Suppressor macrophage (primary cell): ENCODE measurements at places on chromosomes 6 and 20.
A peak's percentile ranks its signal among the peaks of the same experiment; 100 is the strongest.

GRCh38 chr20:10659651-10660601 lies 13.9 kb downstream of the JAG1 start:
- no peak for DNase-seq

DNA sequence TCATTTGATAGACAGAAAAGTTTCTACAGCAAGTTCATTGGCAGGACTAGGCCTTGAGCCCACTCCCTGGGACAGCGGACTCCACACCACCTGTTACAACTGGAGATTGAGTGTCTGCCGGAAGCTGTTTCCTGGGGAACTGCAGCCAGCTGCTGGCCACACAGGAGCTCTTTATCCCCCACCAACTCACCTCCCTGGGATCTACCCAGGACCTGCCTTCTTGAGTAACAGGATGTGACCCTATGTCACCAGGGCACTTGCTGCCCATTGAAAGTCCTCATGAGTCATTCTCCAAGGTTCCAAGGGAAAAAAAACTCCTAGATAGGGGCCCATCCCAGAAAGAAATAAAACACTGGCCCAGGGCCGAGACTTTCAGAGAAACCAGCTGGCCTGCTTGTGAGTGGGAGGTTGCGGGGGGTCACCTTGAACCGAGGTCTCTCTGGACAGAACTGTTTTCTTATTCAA lies 37.4 kb upstream of the SLC9A8 start:
- DNase-seq, result peak; percentile 70

DNA sequence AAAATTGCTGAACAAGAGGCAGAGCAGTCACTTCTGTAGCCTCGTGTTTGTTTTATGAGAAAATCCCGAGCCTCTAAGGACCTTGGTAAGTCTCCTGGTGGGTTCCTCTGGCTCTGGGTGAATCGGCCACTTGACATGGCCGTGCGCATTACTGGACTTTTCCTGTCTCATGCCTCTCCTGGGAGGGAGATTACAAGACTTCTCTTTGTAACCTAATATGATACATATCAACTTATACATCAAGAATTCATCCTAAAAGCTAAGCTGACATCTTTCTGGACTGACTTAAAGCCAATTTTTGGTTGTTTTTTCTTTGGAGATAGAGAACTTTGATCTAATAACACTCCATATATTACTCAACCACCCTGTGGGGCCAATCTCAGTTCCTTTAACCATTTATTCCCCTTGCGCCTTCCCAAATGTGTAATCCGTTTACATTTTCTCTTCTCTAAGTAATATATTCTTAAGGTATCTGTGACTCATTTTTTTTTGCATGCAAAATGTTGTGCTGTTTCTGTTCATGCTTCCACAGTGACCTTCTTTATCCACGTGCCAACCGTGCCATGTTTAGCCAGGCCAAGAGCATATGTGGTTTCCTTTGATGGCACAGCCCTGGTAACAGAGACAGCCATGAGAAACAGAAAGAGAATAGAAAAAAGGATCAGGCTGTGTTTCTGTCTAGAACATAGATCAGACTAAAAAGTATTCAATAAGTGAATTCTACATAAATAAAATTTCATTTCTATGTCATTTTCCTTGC lies 47.5 kb upstream of the JAG1 start:
- no peak for DNase-seq

- DNase-seq, result no peak
Measured at GRCh38 chr20:47559141-47559540, 57.5 kb downstream of the NCOA3 start.

- no peak for DNase-seq
Measured at GRCh38 chr6:31534521-31535040, 5.8 kb downstream of the MCCD1 start.

DNA sequence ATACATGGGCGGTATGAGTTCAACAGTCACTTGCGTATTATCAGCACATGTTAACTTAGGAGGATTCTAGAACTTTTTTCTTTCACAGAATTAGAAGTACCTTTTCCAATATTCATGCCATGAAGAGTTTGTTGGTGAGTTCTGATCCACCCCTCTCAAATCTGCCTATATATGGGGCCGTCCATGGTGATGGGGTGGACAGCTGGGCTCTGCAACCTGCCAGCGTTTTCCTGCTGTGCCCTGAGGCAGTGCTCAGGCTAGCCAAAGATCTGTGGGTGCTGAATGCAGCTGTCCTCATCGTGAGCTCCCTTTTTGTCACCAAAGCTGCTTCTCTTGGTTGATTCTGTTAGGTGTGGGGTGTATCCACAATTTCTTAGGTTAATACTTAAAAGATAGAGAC lies 88.7 kb downstream of the THBS2 start:
- DNase-seq, result no peak

DNA sequence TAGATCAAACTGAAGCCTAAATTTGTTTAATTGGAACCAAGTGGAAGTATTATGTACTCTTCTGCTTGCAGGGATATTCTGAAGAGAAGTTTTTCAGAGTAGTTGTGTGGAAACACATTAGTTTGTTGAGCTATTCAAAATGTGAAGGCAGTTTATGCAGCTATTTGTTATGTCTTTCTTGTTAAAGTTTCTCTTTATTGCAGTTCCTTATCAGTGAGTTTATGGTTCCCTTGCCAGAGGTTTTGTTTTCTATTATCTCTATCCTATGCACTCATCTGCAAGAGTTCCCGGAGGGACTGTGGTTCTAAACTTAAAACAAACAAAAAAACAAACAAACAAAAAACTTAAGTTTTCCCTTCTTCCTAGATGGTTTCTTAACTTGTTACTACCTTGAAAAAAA lies 143.7 kb upstream of the SLC22A16 start:
- no peak for DNase-seq

GRCh38 chr6:44257753-44258324 lies 511 bp upstream of the SLC35B2 start:
- peak; percentile 81 for DNase-seq

DNA sequence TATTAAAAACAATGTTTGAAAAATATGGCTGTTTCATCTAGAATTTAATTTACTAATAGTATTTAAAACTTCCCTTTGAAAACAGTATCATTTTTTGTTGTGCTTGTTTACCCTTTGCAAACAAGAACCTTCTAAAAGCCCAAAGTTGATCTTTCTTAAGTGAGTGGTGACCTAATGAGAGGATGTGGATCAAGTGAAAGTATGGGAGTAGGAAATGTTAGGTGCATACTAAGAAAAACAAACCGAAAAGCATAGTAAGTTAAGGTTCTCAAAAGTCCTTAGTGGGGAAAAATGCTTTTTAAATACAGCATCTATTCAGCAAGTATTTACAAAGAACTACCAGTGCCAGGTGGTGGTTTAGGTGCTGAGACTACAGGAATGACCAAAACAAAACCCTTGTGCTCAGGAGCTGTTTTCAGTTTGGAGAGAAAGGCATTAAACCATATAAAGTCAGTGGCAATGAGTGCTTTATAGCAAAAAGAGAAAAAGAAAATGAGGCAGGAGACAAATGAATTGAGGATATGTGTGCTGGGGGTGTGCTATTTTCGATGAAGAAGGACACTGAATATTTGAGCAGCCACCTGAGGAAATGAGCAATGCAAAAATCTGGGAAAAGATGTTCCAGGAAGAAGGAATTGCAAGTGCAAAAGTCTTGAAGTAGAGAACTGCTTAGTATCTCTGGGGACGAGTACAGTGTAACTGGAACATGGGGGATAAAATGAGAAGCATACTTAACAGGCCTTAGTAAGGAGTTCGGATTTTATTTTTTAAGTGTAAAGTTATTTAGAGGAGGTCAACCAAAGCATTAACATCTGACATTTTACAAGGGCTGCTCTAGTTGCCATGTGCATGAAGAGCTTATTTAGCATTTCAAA lies 24.0 kb downstream of the RNF146 start:
- DNase-seq, result no peak

GRCh38 chr6:17239260-17239659 lies 41.9 kb upstream of the RBM24 start:
- DNase-seq, result no peak

GRCh38 chr6:169982461-169983386 lies 231.3 kb downstream of the ERMARD start:
- no peak for DNase-seq

DNA sequence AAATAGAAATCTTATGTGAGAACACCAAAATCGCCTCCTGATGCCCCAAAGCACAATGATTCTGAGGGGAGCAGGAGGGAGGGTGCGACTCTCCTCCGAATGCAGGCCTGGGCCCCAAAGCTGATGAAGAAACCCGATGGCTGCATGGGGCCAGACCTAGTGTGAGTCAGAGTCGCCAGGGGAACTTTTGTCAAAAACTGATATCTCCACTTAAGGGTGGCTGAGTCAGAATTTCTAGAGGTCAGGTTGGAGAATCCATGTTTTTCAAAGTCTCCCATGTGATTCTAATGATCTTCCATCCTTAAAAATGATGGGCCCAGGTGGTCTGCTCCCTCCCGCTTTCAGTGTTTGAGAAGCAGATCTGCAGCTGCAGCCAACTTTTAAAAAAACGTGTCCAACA lies 172.8 kb downstream of the BACH2 start:
- no peak for DNase-seq

DNA sequence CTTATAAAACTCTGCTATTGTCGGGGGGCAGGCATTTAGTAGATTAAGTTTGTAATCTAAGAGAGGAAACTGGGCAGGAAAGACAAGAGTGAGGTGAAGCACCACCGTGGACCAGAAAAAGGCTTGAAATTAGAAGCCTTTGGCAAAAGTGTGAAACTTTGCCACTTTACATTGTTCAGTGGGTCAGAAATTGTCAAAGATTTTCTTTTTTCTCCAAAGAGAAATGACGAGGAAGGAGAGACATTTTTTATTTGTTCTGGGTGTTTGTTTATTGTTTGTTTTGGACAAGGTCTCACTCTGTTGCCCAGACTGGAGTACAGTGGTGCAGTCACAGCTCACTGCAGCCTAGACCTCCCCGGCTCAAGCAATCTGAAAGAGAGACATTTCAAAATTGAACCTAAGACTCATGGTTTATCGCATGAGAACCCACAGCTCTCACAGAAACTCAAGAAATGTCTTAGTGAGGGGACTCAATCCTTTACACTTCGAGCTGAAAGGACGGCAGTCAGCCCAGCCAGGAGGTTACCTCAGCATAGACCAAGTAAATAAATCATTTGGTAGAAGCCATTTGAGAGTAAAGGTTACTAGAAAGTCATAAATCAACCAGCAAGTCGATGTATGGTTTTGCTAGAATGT lies 262.8 kb upstream of the TAB2 start:
- DNase-seq, result no peak

DNA sequence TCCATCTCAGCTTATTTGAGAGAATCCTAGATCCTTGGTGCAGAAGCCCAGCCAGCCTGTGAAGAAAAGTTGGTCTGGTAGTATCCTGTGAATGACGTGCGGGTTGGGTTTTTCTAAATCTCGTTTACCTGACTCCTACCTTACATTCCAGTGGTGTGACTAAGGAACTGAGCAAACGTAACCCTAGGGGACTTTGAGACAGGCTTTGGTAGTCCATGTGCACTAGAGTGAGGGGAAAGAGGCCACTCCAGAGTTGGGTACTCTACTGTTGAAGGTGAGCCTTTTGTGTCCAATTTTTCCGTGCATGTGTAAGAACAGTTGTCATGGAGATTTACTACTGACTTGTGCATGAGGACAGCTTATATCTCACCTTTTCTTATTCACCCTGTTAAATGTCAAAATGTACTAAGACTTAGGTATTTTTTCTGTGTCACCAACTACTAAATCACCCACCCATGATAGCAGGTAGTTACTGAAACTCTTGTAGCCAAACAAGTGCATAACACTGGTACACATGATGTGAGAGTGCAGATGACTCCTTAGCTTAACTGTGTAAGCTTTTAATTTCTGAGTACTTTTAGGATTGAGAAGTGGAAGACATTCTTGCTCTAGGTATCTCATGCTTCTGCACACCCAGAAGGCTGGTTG lies 26.3 kb upstream of the PLCG1 start:
- DNase-seq, result no peak

- no peak for DNase-seq
Measured at GRCh38 chr6:89745096-89745495, 74.5 kb downstream of the MDN1 start.

GRCh38 chr20:17849901-17850683 lies 118.5 kb downstream of the SNX5 start:
- peak; percentile 55 for DNase-seq

DNA sequence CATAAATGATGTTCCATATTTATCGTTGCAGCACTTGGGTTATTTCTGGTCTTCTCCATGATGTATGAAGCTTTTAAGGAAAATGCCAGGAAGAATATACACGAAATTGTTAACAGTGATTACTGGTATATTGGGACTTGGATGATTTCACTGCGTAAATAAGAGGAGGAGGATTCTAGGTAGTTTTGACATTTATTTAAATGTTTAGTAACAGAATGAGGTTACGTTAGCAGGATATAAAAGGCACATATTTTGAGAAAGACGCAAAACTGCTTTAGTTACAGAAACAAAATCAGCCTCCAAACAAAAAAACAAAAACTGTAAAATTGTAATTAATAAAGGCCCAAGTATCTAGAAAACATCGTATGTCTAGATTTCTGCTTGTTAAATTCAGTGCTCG lies 147.7 kb downstream of the JARID2 start:
- no peak for DNase-seq

DNA sequence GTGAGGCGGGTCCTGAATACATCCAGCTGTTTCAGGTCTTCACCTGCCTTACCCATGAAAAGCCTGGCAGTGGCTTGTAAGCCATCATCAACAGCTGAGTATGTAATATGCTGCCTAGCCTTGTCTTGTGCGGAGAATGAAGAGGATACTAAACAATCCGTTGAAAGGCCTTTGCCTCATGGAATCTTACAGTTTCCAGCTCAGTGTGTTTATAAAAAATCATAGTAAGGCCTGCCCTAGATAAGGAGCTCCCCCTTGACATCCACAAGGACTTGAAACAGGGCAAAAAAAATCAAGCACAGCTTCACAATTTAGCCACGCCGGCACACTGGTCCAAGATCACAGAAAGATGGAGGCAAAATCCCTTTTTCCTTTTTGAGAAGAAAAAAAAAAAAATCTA lies 115.7 kb downstream of the KIF16B start:
- DNase-seq, result no peak

DNA sequence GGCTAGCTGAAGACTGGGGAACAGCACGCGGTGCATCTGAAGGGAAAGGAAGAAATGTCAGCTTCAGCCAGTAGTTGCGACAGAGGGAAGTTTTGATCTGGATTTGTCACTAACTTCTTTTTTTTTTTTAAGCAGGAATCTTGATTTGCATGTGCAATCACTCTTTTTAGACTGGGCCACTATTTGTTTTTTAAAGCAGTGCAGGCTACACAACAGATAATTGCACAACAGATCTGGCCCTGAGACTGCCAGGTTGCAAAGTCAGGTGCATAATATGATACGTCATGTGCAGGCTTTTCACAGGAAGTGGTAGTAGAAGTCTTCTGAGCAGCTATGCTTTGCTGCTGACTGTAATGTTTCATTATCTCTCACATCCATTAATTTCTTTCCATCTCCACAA lies 13.5 kb downstream of the PFDN4 start:
- DNase-seq, result peak; percentile 78

GRCh38 chr20:42641886-42642285 lies 547.8 kb downstream of the PTPRT start:
- DNase-seq, result no peak

DNA sequence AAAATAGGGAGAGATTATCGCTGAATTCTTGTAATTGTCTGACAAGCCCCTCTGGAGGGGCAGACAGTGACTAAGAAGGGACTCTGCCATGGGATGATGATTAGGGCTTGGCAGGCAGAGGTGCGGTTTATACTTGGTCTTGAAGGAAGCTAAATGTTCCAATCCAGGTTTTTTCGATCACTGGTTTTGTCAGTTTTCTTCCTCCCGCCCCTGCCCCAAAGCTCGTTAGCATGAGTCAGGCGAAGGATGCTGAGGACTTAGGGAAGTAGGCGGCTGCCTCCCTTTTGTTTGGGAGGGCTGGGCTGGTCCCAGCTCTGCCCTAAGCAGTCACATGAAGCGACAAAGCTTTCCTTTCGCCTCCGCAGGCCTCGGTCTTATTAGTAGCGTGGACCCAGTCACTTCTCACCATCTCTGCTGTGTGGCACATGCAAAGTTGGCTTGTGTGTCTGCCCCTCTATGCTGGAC lies 314.2 kb downstream of the CDC5L start:
- no peak for DNase-seq
